ENCODE measurements at places on chromosomes 3 and 15.

GRCh38 chr15:67098768-67099282 lies 33.4 kb downstream of the SMAD3 start:
- DNase-seq, result no peak

DNA sequence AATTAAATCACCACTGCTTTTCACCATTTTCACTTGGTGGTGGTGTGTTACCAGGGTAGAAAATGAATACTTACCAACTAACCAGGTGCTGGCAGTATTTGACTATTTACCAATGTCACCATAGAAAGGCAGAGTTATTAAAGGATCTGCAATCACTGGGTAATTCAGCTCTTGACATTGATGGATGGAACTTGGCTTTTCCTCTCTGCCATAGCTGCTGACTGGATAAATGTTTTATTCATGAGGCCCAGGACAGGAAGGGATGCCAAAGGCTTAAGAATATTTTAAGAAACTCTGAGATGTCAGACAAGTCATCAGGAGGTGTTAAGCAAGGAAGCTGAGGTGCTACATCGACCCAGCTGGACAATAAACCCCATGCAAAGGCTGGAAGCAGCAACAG lies 495.5 kb upstream of the CFAP20DC start:
- no peak for DNase-seq

DNA sequence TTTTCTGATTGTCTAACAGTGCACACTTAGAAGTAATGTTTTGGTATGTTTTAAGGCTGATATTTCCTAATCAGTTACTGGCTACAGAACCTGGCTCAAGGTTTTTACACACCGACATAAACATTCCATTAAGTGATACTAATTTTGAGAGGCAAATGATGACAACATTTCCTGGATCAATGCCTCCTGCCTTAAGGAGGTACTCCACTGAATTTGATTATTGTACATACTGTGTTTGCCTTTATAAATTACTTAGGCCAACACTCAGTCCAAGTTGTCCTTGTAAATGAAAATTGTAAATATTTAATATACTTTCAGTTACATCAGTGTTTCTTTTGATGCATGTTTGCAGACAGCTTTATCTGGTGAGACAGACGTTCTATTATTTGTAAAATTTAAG lies 24.2 kb upstream of the LXN start:
- no peak for DNase-seq

GRCh38 chr15:75452865-75453702 lies 1.6 kb upstream of the SIN3A start:
- DNase-seq, result peak; percentile 34

DNA sequence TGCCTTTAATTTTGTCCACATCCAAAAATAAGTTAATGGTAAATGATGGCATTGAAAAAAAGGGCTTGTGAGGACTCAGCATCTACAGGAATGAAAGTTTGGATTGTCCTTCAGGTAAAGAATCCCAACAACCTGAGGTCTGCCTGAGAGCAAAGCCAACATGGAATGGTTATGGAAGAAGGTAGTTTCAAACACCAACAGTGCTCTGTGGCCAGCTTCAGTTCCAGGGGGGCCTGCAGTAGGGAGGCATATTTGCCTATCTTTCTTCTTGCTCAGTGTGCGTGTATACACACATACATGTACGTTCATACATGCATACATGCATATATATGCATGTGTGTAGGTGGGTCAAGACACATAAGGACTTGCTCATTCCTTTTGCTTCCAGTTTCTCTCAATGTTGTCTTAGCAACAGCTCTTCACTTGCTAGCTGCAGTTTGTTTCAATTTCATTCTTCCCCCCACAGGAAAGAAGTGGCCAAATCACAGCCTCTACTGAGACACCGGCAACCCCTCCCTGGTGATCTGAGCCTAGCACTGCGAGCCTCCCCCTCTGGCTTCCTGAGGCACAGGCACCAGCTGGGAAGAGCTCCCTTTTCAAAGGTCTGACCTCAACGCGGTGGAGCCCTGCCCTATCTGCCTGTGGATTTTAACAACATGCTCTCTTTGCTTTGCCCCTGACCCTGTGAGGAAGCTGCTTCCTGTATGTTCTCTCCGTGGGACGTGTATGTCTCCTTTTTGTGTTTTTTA lies 146.2 kb downstream of the KLF13 start:
- DNase-seq, result no peak

DNA sequence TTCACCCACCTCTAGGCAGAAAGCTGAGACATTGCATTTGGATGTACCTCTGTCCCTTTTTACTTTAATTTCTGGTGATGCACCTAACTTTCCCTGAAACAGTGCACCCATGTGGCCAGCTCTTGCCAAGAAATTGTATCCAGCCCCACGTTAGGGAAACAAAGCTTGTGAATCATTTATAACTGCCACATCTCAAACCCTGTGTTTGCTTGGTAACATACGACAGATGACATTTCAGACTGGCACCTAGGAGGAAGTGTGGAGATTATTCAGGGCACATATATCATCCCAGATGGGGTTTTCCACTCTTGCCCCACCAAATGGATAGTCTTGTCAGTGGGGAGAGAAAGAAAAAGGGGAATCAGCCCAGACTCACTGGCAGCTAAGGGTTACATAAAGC lies 2.1 kb downstream of the CYB561D2 start:
- no peak for DNase-seq

GRCh38 chr3:159765030-159765859 lies 223.4 kb upstream of the IL12A start:
- DNase-seq, result no peak

DNA sequence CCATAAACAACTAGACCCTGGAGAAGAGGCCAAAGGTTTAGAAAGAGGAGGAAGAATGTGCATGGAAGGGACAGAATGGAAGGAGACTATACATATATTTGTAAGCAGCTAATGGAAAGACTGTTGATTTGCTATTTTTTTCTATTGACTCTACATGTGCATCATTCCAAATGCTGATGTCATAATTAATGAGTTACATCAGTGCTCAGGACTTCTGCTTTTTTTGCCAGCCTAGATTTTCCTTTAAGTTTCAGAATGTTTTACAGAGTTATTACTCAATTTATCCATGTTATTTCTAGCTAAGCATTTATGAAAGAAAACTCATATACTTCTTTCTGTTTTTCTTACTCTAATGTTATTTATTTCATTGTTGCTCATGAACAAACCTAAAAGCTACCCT lies 62.6 kb upstream of the VGLL3 start:
- DNase-seq, result no peak

Data from GDM1 (cell line).